ENCODE measurements at places on chromosomes 12 and 14.

GRCh38 chr12:11209113-11209512 lies 22.4 kb upstream of the TAS2R42 start:
- H3K27ac ChIP-seq, result no peak overlapping the region
- no peak overlapping the region for H3K4me3 ChIP-seq
- DNase-seq, result no peak

DNA sequence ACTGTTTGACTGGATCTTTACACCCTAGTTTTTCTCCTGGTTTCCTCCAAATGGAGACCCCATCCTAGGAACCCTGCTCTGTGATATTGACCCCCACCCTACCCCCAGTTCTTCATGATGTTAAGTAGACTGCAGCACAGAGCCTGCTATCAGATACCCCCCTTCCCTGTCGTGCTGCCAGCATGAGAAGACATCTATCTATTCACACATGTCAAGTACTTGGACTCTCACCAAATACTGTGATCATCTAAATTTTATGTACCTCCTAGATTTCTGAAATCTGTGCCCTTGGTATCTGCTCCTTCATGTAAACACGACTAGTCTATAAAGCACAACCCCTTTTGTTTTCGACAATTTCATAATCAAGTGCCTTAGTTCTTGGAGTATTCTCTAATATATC lies 38.9 kb downstream of the FERMT2 start:
- no peak overlapping the region for H3K4me3 ChIP-seq
- peak overlapping the region; percentile 36 for H3K27ac ChIP-seq
- H3K4me1 ChIP-seq, result peaks cover 65% of the 10 kb centered on the region
- no peaks in the 10 kb centered on the region for H3K27me3 ChIP-seq
- peaks cover 10% of the 10 kb centered on the region for H3K36me3 ChIP-seq
- DNase-seq, result no peak

GRCh38 chr12:46499226-46499625 lies 126.7 kb upstream of the SLC38A2 start:
- H3K27ac ChIP-seq, result no peak overlapping the region
- no peaks in the 10 kb centered on the region for H3K36me3 ChIP-seq
- H3K27me3 ChIP-seq, result no peaks in the 10 kb centered on the region

DNA sequence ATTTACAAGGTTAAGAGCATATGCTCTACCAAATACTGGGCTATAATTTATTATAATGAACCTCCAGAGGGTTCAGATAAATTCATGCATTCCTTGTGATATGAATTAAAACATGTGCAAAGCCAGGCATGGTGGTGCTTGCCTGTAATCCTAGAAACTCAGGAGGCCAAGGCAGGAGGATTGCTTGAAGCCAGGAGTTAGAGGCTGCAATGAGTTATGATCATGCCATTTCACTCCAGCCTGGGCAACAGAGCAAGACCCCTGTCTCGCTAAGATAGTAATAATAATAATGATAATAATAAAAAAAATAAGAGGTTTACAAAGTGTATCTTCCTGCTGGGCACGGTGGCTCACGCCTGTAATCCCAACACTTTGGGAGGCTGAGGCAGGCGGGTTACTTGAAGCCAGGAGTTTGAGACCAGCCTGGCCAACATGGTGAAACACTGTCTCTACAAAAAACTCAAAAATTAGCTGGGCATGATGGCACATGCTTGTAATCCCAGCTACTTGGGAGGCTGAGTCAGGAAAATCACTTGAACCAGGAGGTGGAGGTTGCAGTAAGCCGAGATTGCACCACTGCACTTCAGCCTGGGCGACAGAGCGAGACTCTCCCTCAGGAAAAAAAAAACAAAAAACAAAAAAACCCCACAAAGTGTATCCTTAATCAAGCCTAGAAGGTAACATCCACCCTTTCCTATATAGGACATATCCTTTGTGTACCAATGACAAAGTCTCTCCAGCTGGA lies 7.3 kb upstream of the CS start:
- H3K27ac ChIP-seq, result no peak overlapping the region
- no peak overlapping the region for H3K4me3 ChIP-seq
- no peaks in the 10 kb centered on the region for H3K27me3 ChIP-seq
- no peak for DNase-seq
- H3K4me1 ChIP-seq, result peaks cover 8% of the 10 kb centered on the region

DNA sequence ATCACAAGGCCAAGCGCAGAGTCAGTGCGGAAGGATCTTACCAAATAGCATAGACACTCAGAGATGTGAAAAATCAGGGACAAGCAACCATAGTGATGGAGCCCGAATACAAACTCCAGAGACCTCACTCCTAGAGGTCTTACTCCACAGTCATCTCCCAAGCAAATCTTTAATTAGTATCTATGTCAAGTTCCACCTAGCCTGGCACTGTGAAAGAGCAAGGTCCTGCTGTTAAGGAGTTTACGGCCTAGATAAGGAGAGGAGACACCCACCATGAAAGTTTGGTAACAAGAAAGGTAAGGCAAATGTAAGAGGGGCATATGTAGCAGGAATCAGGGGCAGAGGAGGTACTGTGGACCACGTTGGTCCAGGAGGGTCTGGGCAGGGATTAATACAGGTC lies 7.4 kb upstream of the PLEKHG6 start:
- H3K4me1 ChIP-seq, result no peaks in the 10 kb centered on the region
- DNase-seq, result no peak
- H3K27me3 ChIP-seq, result peaks cover 2% of the 10 kb centered on the region
- no peaks in the 10 kb centered on the region for H3K36me3 ChIP-seq
- no peak overlapping the region for H3K27ac ChIP-seq
- no peak overlapping the region for H3K4me3 ChIP-seq

DNA sequence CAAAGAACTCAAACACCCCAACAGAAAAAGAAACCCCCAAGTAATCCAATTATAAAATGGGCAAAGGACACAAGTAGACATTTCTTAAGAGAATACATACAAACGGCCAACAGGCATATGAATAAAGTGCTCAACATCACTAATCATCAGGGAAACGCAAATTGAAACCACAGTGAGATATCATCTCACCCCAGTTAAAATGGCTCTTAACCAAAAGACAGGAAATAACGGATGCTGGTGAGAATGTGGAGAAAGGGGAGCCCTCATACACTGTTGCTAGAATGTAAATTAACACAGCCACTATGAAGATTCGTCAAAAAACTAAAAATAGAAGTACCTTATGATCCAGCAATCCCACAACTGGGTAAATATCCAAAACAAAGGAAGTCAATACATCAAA lies 52.4 kb downstream of the CLMN start:
- H3K4me3 ChIP-seq, result no peak overlapping the region
- peaks cover 25% of the 10 kb centered on the region for H3K4me1 ChIP-seq
- DNase-seq, result no peak
- no peaks in the 10 kb centered on the region for H3K36me3 ChIP-seq
